Left hindlimb (tissue), 1 donor: ENCODE measurements at places on chromosomes 4 and X.

DNA sequence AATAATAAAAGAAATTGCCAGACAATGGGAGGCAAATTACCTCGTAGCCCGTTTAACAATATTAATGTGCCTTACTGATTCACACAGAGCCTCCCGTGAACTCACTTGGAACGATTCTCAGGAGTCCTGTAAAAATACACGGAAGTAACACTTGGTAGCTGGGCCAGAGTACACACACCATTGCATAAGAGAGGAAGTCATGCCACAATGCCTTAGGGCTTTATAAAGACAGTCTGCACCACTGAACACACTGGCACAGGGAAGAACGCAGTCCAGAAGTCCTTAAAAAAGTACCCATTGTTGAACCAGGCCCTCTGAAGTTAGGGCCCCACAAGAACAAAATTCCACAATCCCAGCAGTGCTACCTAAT, 15.1 kb downstream of the SLC2A9 start:
- DNase-seq: no peak

DNA sequence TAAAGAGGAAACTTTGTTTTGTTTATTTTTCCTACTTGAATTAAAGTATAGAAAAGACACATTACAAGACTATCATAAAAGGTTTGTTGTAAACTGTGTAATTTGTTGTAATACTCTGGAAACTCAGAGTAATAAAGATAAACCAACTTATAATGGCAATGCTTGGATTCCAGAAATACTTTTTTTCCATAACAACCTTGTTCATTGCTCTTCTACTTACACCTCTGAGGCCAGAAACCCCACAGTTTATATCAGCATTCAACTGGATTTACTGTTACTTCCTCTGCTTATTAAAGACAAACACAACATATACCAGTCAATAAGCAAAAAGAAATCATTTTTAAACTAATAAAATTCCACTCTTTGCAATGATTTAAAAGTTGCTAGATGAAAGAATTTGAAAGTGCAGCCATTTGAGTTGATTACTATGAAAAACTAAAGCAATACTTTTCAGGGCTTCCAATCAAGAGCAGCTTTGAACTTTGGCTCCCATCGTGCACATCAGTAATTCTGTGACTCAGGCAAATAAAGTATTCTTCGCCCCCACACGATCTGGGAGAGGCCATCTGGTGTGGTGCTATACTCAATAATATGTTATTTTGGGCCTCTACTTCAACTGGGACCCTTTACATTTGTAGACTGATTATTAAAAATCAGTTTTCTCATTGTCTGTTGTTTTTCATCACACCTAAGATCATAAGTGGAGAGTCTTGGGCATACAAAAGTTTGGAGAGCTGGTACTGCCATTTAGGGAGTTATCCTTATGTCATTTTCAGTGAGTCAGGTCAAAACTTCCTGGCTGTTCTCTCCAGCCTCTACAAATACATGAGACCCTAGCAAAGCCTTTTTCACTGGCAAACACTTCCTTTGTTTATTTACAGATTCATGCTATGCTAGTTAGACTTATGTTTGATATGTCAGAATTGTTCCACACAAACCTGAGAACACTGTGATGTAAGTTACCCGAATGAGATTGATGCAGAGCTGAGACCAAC, 20.5 kb downstream of the DDIT4L start:
- DNase-seq: no peak

DNA sequence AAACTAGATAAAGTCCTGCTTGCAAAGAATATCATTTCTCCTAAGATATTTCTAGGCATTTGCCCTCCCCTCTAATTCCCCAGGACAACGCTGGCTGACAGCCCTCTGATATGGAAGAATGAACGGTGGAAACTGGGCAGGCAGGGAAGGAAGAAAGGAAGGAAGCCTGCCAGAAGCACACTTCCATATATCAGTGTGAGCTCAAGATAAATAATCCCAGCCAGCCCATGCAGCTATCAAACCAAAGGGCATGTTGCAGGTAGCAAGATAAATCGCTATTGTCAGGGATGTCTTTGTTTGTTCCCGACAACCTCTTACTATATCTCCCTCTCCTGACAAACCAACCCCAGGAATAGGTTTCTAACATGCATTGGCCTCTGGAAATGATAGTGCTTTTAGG, 412.8 kb downstream of the HNRNPD start:
- DNase-seq: no peak

- no peak for DNase-seq
These were observed 68.2 kb downstream of the GPC3 start for GRCh38 chrX:133916984-133917722.

DNA sequence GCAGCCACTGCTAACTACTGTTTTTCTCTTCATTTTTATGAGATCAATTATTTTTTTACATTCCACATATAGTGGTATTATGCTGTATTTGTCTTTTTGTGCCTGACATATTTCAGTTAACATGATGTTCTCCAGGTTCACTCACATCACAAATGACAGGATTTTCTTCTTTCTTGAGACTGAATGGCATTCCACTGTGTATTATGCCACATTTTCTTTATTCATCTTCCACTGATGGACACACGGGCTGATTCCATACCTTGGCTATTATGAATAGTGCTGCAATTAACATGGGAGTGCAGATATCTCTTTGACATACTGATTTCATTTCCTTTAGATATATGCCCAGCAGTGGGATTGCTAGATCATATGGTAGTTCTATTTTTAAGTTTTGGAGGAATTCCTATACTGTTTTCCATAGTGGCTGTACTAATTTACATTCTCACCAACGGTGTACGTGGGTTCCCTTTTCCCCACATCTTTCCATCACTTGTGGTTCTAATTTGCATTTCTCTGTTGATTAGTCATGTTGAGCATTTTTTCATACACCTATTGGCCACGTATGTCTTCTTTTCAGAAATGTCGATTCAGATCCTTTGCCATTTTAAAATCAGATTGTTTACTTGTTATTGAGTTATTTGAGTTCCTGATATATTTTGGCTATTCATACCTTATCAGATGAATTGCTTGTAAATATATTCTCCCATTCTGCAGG, 14.9 kb upstream of the ZCCHC4 start:
- no peak for DNase-seq

GRCh38 chrX:96551322-96551872, 133.2 kb upstream of the DIAPH2 start:
- no peak for DNase-seq

GRCh38 chrX:45851434-45851991, 650.8 kb upstream of the DIPK2B start:
- DNase-seq: no peak

DNA sequence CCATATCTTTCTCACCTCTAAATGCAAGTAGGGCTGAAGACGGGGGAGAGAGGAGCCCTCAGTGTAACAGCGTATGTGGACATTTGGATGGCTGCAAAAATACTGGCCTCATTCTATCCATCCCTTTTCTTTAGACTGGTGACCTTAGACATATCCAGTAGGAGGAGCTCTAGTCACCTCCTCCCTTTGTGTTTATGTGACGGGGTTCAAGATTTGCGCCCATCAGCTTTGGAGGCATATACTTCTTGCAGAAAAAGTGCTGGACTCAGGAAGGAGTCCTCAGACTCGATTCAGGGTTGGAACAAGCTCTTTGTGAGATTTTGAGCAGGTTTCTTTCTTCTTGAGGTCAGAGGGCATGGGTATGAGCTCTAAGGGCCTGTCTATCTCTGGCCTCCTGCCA, 86.2 kb downstream of the MAMLD1 start:
- no peak for DNase-seq

- DNase-seq: no peak
These were observed 271.2 kb upstream of the SMIM31 start for GRCh38 chr4:164482758-164483157.

DNA sequence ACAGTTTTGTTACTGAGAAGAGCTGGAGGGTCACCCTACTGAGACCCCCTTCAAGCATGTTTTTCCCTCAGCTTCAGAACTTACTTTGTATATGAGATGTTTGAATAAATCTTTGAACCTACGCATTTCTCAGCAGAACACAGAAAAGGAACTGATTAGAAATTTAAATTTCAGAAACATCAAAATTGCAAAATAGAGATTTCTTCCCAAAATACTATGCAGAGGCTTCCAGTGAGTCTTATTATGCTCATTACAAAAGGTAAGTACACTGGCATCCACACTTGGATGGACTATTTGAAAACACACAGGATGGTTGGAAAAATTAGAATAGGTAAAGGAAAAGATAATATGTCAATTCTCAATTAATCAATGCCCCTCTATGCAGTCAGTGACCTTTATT, 91.2 kb downstream of the COX7B2 start:
- no peak for DNase-seq

DNA sequence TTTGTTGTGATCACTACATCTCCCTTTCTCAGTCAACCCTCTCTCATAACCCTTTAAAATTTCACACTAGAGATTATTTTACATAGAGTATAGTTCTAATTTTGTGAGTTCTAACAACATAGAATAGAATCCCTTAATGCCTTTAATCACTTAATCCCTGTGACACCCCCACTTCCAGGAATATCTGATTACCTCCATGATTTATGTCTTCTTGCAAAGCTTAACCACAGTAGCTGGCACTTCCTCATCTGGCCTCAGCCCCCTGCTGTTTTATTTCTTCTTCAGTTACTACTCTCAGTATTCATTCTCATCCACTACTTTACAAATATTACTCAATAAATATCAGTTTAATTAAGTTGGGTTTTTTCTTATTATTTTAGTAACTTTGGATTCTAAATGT, 340.9 kb downstream of the CENPC start:
- no peak for DNase-seq

DNA sequence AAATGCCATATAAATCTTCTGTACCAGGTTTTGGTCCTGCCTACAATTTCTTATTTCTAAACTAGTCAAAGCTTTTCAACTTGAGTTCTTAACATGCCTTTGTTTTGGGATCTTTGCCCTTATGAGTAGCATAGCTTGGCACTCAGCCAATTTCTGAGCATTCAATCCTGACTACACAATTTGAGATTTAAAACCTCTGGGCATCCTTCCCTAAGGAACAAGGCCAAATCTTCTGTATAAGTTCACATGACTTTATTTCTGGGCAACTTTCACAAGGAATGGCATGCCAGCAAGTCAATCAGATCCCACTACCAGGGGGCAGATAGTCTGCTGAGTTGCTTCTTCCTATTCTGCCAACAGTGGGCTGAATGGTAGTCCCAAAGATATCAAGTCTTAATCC, 254.2 kb downstream of the ADAMTS3 start:
- peak; percentile 37 for DNase-seq

DNA sequence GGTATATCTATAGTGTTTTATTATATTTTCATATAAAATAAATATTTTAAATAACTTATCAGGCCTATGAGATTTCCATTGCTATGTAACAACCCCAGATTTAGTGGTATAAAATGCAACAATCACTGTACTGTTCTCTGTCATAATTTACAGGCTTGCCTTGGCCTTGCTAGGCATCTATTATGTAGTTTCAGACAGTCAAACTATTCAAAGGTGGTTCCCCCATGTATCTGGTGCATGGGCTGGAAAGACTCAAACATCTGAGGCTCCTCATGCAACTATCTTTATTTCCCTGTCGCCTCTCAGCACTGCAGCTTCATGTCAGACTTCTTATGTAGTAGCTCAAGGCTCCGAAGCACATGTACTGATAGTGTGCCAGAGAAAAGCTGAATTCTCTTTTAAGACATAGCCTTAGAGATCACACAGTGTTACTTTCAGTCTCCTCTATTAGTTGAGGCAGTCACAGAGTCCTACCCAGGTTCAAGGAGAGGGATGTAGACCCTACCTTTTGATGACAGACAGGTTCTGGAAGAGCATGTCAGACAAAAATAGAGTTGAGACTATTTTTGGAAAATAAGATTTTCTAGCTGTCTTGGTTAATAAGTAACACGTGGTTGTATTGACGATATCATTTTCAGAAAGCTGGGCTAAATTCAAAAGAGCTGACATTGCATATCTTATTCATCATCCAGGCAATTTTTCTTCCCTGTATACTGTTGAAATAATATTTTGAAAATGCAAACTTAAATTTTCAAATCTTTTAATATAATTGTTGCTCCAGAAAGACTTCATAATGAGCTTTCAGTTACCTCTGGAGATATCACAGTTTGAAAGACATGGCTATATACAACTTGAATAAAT, 19.4 kb downstream of the MTTP start:
- DNase-seq: no peak

DNA sequence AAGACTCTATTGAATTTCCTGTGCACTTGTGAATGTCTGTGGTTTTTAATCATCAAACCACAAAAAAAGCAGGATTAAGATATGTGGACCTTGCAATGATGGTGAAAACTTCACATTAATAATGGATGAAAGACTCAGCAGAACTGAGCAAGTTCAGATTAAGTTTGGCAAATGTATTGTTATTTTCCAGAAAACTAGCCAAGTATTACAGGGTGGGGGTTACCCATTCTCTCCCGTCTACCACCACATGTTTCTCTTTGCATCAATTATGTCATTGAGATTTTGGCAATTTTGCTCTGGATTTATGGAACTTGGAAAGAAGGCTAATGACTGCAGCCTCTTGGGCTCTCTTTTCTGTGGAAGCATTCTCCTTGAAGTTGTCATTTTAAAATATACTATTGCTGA, 577.1 kb downstream of the ANKRD50 start:
- DNase-seq: no peak

DNA sequence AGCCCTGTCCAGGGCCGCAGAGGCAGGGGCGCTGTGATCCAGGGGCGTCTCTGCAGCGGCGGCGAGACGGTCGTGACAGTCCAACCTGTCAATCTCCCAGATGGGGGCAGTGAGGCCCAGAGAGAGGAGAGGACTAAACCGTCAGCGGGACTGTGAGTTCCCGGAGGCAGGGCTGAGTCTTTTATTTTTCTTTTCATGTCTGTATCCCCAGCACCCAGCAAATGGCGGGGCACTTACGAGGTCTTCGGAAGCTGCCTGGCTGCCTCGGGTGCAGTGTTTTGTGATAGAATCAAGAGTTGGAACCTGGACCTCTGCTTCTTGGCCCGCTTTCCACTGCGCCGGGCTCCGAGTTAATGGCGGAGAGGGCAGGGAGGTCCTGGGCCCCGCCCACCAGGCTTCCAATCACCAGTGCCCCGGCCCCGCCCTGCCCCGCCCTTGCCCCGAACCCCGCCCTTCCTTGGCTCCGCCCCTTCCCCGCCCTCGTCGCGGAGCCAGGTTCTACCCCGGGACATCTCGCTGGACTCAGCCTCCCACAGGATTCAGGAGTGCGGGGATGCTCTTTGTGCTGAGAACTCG, 35.3 kb upstream of the GRPEL1 start:
- peak; percentile 84 for DNase-seq

DNA sequence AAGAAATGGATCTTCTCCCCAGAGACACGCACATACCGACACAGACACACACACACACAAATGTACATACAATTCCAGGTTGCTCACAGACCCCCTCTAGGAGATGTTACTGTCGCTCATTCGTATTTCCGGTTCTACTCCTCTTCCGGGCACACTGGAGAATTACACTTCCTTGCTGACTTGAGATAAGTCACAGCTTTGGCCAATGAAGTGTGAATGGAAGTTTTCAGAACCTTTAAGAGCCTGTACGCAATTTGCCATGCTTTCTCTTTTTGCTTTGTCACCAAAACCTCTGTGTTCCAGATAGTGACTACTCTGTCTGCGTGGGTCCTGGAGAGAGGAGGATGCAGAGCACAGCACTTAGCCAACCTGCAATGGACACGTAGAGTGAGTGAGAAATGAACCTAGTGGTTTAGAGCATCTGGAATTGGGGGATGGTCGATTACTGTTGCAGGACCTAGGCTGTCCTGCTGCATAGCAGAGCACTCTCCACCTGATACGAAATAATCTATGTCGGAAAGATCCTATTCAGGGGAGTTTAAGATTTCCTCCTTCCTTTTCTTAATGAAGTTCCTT, 239.5 kb upstream of the TET2 start:
- no peak for DNase-seq
